ENCODE measurements at places on chromosomes 6 and 20.
A peak's percentile ranks its signal among the peaks of the same experiment; 100 is the strongest.

DNA sequence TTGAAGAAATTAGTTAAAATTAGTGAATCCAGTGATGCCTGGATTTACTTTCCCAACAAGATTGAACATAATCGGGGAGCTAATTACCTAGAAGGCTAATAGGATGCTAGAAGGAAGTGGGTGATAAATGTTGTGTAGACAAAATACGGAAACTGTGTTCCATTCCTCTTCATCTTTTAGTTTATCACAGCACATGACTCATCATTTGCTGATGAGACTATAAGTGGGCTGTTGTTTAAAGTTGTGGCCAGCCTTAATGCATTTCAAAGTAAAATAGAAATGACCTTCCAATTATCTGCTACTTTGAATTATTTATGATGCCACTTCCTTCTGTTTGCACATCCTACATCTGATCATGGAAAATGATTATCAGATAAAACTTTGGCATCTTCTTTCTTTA, 43.4 kb downstream of the OGFRL1 start:
- no peak for DNase-seq

DNA sequence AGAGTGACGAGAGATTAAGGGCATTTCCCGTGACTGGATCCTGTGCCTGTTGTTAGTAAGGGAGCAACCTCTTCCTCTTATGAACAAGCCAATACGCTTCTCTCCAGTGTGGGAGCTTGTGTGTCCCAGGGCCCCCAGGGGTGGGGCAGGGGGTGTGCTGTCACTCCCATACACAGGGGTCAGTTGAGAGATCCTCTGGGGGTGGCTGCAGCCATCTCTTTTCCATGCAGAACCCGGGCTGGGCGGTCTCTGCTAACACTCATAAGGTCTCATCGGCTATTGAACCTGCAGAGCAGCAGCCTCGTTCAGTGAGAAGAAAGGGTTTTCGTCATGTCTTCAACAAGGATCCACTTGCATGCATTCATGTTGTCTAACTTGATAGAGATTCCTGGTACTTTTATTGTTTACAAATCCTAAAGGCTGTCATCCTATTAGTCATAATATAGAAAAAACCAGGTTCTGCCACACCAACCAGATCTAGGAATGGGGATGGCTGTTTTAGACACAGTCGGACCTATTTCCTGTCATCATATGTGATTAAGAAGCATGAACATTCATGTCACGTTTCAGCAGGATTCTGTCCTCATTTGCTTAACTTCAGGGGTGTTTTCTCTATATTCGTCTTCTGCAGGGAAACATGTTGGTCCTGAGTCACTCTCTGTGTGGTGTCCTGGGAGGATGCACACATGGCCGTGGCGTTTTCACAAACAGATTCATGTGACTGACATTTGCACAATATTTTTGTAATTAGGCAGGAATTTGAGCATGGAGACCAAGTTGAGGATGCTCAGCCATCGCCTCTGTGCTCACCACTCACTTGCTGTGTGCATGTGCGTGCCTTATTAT, 13.3 kb upstream of the THBS2 start:
- DNase-seq = no peak

GRCh38 chr6:126530775-126531174, 190.9 kb downstream of the CENPW start:
- no peak for DNase-seq

- peak; percentile 74 for DNase-seq
Observed at GRCh38 chr6:150016324-150017185, 8.8 kb downstream of the RAET1L start.

GRCh38 chr20:63091901-63092659, 85.3 kb upstream of the BHLHE23 start:
- DNase-seq = no peak

GRCh38 chr6:98324446-98324845, 509.9 kb upstream of the POU3F2 start:
- DNase-seq = no peak

DNA sequence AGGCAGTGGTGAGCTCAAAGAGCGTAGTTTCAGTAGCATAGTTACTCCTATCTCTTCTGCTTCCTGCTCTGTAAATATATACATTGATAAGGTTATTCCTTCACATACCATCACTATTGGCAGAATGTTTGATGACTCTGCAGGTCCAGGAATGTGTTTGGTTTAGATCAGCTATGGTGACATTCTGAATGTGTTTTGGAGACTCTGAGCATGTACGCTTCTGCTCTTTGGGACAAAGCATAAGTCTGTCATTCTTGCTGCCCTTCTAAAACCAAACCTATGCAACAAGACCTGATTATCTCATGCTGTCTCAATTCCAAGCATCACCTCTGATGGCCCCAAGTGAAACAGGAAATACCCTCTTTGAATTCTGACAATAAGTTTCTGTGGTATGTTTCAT, 1074.3 kb downstream of the KIF16B start:
- DNase-seq = no peak

DNA sequence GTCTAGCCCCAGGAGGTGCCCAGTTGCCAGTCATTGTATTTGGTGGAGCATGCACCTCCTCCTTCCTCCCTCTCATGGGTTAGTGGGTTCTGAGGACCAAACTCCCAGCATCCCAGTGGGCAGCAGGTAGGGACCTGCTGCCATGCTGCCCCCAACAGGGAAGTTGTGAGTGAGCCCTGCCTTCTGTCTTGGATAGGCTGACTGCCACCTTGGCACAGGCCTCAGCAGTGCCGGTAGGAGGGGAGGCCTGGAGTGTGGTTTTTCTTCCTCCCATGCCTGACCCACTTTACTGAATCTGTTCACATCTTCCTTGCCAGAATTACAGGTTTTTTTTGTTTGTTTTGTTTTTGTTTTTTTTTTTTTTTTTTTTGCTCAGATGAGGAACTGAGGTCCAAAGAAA, 24.5 kb downstream of the PLCG1 start:
- DNase-seq = no peak

DNA sequence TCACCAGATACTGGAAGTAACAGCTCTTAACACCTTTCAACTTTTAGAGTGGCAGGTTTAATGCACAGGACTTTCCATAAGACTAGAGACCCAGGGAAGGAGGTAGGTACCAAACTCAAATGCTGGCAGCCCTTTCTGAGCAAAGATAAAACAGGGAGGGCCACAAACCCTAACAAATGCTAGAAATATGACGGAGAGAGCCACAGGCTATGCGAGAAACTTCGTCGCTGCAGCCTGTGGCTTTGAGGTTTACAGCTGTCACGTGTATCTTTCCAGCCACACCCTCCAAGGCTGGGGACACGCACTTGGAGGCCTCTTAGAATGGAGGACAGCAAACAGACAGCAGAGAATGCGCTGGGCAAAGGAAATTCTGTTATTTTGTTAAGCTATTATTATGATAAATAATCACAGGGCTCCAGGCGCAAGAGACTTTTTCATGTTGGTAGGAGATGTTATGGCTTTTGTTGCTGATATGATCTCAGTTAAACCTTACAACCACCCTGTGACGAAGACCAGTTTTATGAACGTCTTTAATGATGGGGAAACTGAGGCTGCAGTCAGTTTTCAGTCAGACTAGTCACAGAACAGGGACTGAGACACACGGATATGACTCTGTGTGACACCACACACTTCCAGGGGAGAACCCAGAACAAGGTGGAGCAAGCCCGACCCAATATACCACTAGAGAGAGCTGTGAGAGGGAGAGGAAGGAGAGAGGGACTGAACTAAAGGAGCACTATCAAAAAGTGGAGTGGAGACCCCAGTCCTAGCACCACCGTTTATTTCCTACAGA, 2.0 kb downstream of the TRAM2 start:
- no peak for DNase-seq

DNA sequence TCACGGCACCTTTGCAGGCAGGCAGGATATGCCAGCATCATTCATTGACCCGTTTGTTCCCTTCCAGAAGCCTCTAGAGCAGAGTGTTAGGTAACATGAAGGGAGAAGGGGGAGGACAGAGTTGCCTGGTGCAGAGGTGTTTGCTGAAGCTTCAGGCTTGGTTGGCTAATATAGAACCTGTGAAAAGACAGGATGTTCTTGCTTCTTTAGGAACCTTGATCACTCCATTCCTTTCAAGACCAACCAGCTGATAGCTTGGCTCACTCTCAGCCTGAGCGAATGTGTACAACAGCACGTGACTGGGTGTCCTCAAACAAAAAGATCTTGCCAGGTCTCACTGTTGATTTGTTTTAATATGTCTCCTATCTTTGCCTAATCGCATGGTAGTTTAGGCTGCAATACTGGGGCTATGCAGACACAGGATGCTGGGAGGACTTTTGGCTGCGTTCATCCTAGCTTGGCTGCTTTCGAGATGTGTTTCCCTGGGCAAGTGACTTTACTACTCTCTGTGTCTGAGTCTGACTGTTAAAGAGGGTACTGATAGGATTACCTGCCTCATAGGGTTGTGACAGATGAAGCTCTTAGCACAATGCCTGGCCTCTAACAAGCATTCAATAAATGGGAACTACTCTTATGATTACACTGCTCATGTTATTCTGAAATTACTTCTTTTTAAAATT, 16.0 kb downstream of the SHLD1 start:
- DNase-seq = no peak

DNA sequence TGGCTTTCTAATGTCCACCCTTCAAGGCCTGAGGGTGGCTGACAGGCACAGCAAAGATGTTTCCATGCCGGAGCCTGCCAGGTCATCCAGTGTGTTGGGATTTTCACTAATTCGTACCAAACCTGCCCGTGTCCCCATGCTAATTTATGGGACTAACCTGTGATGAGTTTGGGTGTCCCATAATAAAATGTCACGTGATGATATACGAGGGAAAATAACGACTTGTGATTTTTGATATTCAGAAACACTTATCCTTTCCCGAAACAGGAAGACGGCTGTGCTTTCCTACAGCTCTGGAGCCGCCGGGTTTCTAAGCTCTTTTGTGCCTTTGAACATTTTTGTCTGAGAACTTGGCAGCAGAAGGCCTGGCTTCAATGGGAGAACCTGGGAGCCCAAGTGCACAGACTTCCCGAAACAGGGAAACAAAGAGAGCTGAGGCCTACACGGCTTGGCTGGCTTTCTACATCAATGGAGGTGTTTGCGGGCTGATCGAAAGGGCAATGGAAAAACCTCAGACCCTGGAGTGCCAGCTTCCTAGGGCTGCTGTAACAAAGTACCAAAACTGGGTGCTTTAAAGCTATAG, 171.9 kb upstream of the JARID2 start:
- no peak for DNase-seq

GRCh38 chr6:21828704-21829103, 235.2 kb downstream of the SOX4 start:
- DNase-seq = no peak

GRCh38 chr6:161543684-161544309, 269.9 kb upstream of the AGPAT4 start:
- DNase-seq = no peak

- DNase-seq = no peak
Observed at GRCh38 chr6:147166360-147166944, 37.8 kb upstream of the STXBP5 start.

GRCh38 chr6:93581371-93581770, 162.0 kb upstream of the EPHA7 start:
- DNase-seq = no peak

- DNase-seq = no peak
Observed at GRCh38 chr6:9745476-9745875, 669.4 kb downstream of the TFAP2A start.

DNA sequence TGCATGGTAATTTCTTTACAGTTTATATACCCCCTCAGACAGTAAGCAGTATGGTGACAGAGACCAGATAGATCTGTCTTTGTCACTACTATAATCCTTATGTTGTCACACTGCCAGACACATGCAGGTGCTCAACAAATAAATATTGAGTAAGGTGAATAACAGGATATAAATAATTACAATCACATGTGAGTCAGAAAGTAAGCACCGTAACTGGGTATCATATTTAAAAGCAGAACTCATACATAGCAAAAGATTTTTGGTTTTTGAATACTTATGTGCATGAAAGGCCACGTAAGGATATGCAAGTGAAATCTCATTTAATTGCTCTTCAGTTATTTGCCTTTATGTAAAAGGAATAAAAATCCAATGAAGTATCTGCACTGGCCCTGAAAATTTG, 17.4 kb downstream of the CNBD2 start:
- no peak for DNase-seq

- no peak for DNase-seq
Observed at GRCh38 chr20:19527509-19527908, 230.5 kb upstream of the RIN2 start.

DNA sequence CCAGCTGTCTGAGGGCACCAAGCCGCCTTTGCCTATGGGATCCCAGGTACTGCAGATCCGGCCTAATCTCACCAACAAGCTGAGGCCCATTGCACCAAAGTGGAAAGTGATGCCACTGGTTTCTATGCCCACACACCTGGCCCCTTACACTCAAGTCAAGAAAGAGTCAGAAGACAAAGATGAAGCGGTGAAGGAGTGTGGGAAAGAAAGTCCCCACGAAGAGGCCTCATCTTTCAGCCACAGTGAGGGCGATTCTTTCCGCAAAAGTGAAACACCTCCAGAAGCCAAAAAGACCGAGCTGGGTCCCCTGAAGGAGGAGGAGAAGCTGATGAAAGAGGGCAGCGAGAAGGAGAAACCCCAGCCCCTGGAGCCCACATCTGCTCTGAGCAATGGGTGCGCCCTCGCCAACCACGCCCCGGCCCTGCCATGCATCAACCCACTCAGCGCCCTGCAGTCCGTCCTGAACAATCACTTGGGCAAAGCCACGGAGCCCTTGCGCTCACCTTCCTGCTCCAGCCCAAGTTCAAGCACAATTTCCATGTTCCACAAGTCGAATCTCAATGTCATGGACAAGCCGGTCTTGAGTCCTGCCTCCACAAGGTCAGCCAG, 283.0 kb downstream of the TSHZ2 start:
- no peak for DNase-seq

- DNase-seq = no peak
Observed at GRCh38 chr20:9710685-9711084, 128.2 kb downstream of the PAK5 start.

DNA sequence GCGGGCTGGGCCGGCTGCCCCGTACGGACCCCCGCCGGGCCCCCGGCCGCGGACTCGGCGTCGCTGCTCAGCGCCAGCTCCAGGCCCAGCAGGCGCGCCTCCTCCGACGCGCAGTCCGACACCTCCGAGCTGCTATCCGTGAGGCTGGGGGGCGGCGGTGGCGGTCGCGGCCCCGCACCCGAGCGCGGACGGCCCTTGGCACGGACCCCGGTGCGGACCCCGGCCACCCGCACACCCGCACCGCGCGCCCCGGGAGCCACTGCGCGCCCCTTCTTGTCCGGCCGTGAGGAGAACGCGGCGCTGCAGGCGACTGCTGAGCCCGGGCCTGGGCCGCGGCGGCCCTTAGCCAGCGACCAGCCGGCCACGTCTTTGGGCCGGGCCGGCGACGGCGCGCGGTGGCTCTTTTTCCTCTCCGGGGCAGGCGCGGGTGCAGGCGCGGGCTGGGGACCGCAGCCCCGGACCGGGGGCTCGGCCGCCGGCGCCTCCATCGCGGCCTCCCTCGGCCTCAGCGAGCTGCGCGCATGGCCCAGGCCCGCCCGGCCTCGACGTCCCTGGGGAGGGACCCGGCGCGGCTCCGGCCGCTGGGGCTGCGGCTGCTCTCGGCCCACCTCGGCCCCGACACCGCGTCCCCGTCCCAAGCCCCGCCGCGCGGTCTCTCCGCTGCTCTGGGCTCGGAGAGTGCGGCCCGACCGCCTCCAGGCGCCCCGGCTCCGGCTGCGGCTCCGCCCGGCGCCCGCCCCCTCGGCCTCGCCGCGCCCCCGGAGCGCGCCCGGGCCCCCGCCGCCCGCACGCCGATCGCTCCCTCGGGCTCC, 12.9 kb upstream of the TLDC2 start:
- no peak for DNase-seq
